Activated naive CD4-positive, alpha-beta T cell treated with Interleukin-2 at 50 U/mL for 16 hours (primary cell): ENCODE measurements at places on chromosomes 1 and 21.

DNA sequence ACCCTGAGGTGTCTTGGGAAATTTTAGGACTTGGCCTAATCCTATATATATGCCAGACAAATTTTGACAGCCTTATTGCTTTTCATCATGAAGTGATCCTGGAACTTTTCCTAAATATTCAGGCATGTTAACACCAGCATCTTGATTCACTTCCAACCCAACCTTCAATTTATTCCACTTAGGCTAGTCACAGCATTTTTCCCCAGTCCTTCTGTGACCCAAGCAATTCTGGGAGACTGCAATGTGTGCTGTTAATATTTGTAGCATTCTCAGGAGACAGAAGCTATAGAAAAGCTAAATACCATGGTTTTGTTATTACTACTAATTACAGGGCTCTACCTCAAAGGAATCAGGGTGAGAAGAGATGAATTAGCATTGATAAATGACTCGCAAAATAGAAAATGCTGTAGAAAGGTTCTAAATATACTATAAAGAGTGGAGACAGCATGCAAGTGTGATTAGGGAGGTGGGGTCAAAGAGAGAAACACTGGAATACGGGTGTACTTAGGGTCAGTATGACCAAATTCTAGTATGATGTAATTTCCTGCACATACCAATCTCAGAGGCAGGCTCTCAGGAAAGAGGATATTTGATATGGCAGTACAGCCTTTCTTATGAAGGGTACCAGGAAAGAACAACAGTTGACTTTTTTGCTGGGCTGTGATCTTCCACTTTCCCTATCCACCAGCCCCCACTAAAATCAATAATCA, 29.1 kb downstream of the PRRX1 start:
- DNase-seq: no peak

DNA sequence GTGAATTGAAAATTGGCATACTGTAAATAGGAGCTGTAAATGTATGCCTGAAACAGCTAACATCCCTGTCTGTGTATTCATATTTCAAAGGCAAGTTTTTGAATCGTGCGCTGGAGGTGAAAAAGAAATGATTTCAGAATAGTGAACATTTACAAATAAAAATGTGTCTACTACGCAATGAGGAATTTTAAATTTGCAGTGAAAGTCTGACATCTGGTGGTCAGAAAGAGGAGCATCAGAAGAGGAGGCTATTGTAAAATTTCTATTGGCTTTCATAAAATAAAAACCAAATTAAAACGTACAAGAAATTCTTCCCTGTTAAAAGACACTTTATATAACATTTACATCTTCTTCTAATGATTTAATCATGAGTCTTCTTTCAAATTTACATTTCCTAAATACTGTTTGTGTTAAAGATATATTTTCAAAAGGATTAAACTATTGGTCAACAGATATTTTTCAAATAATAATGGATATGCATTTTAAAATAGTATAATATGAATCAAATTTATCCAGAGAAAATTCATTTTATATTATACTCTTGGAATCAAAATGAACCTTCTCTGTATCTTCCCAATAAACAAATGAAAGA, 113.7 kb upstream of the RRP15 start:
- no peak for DNase-seq

- DNase-seq: peak; percentile 62
These were observed 5.9 kb upstream of the FNDC5 start for GRCh38 chr1:32876341-32877210.

DNA sequence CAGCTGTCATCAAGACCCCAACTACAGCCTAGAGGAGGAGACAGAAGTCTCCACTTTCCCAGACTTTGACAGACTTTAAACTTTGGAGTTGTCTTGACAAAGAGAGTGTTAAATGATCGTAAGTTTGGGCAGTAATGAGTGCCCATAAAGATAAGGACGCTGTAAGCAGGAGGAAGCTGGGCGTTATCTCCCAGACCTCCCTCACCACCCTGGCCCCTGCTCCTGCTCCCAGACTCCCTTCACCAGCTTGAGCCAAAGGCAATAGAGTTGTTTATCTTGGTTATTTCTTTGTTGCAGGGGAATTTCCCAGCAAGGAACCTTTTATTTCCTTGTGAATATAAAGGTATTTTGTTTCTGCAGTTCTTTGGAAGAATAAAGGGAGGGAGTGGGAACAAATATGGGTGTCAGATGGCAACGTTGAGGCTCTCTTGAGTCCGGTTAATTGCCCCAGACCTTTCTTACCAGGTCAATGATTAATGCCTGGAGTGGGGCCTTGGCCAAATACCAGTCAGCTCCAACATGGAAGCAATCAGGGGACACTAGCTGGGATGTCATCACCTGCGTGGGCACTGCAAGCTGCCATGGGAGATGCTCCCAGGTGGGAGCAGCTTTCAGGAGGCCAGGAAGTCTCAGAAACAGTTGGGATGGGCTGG, 4.4 kb downstream of the PIGR start:
- DNase-seq: no peak

DNA sequence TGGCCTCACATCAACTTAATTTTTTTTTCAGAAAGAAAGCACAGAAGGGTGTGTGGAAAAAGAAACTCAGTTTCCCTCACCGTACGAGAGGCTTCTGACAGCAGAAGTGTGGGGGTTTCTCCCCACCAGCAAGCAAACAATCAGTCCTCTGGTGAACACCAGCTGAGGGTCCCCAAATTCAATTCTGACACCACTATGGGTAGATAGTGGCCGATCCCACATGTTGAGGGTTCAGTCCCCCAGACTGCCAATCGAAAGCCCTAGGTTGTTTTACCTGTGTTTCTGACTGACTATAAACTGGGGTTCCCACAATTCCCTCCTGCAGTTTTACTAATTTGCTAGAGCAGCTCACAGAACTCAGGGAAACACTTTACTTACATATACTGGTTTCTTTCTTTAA, 2.1 kb downstream of the IFI6 start:
- DNase-seq: no peak

GRCh38 chr1:77424236-77424635, 142.4 kb downstream of the AK5 start:
- DNase-seq: no peak

DNA sequence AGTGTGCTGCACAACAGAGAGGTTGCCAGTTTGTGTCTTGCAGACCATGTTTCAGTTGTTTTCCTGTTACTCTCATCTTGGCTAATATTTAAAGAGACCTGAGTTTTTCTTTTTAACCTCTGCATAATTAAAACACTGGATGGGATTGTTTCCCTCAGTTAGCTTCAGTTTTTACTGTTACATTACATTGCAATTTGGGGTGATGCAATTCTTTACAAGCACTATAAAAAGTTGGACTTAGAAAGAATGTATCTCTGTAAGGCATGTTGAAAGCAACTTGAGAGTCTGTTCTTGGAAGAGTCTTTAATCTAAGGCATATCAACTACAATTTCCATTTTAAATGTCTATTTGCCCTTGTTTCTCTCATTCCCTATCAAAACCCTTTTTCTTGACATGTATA, 99.1 kb downstream of the DNM3 start:
- DNase-seq: no peak

GRCh38 chr1:160131803-160132565, 16.4 kb downstream of the ATP1A2 start:
- no peak for DNase-seq

DNA sequence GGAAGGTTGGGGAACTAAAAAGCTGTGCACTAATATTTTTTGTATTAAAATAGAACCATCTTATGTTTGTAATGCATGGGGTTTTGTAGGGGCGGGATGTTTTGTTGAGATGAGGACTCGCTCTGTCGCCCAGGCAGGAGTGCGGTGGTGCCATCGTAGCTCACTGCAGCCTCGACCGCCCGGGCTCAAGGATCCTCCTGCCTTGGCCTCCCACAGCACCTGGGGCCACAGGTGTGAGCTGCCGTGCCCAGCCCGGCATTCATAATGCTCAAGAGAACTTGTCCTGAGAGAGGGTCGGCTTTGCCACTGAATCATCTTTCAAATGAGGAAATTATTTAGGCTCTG, 3.0 kb upstream of the C1orf159 start:
- no peak for DNase-seq

DNA sequence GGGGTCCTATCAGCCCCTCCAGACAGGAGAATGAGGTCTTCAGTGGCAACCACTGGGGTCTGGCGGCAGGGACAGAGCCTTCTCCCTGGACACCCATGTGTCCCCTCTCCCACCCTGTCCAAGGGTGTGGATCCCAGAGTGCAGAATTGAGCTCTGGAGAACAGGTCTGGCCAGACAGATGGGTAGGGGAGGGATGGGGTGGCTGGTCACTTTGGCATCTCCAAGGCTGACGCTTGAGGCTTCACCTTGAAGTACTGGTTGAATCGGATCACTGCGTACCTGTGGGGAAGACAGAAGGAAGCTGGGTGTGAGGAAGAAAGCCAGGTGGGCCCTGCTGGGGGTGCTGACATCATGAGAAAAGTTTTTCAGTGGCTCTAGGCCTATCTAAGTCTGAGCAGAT, 19.9 kb downstream of the ETNK2 start:
- DNase-seq: no peak

GRCh38 chr1:220123889-220124288, 30.0 kb downstream of the IARS2 start:
- peak; percentile 7 for DNase-seq

GRCh38 chr1:70449049-70449448, 38.0 kb downstream of the CTH start:
- no peak for DNase-seq

DNA sequence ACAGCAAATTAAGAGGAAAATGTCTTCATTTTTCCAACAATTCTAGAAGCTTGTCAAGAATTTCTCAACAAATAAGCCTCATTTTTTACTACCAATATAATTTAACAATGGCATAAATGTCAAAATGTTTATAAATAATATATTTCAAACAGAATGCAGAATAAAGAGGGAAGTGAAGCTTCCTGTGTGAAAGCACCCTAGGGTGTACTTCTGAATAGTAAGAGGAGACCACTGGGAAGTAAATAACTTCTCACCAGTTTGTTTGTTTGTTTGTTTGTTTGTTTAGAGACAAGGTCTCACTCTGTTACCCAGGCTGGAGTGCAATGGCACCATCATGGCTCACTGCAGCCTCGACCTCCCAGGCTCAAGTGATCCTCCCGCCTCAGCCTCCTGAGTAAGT, 244.3 kb downstream of the SLC45A1 start:
- DNase-seq: no peak

DNA sequence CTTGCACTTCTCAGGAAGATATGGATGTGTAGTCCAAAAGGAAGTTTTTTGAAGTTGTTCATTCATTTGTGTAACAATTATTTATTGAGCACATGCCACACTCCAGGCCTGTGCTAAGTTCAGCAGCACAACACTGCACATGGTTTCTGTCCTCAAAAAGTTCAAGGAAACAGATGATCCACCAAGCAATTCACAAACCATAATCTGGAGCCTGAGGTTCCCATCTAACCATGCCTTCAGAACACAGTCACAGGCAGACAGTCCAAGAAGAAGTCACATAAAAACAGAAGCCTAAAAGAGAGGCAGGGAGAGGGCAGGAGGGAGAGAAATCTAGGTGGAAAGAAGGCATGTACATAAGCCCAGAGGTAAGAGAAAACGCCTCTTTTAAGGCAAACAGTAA, 1.9 kb downstream of the CD48 start:
- no peak for DNase-seq

GRCh38 chr1:1833916-1834325, 55.7 kb upstream of the NADK start:
- no peak for DNase-seq

DNA sequence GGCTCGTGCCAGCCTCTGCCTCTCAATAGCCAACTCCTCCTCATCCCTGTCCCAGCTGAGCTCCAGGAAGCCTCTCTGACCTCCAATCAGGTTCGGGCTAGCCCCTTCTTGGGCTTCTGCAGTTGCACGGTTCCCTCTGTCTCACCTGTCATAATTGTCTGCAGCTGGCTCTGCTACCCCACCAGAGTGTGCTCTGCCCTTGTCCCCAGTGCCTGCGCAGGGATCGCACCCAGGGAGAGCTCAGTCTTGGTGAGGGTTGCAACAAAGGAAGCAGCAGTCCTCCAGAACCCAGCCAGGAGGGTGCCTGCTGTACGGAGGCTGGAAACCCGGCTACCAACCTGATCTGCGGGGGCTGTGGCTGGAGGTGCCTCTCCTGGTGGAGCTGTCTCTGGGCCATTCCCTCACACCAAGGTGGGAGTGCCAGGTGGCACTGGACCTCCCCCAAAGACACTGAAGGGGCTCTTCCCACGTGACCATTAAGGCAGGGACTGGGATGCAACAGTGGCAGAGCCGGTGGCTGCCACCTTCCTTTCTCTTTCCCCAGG, 63.5 kb upstream of the DMRTB1 start:
- DNase-seq: no peak

DNA sequence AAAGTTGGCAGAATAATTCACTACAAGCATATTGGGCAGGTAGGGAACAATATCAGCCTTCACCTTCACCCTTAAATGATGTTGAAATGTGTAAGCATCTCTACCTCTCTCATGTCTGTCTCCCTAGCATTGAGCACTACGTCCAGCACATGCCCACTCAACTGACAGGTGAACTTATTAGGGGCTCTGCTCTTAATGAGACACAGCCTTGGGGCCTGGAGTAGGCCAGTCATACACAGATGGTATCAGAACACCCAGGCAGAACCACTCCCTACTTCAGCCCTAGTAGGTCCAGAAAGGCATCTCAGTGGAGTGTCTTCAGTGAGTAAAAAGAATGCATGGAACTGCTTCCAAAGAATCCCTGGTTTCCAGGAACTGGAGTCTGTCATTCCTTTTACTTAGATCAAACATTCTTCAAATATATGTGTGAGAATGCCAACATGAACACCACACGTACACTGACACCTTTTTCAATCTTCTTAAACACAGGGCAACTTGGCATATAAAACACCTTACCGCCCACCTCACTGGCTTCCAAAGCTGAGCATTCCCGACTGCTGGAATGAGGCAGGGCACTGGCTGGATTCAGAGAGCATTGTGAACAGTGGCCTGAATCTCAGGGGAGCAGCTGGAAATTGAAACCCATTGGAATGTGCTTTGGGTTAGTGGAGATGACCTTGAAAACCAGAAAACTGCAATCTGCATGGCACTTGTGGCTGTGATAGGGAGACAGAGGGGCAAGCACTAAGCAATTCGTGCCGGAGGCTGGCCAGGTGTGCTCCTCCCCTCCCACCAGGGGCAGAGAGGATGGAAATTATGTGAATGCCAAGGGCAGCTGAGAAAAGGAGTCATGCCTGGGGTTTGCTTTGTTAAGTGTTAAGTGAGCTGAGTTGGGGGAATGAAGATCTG, 24.2 kb upstream of the HSD3B1 start:
- DNase-seq: no peak

- DNase-seq: no peak
These were observed 582 bp downstream of the TRPM2 start for GRCh38 chr21:44354001-44354405.

DNA sequence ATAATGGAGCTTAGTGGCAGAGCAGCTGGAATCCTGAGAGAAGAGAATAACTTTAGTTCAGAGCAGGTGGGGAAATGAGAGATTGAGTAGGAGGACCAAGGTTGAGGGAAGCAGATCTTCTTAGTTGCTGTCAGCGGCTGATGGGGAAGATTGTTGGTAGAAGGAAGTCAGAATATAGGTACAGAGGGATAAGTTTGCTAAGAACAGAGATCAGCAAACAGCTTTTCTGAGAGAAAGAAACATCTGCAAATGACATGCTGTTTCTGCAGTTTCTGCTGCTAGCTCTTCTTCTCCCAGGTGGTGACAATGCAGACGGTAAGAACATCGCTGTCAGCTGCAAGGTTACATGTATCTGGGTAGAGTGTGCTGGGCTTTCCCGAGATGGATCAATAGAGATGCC, at the start of gene CD1C:
TSS of gene CD1C (plus strand) at position 113 of the 400 bp plus-strand sequence. CDS start at position 255, 142 bp downstream.
- DNase-seq: no peak
